ENCODE measurements at places on chromosomes 7 and 10.

DNA sequence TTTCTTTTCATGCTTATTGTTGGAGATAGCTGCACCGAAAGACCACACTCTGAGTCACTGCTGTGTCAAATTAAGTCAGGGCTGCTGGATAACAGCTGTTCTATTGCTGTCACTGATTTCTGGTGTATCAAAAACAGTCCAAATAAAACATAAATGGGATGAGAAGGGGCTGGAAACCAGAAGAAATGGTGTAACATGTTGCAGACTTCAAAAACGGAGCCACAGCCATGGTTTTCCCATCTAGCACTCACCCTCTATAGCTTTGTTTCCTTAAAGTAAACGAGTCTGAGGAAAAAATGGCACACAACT, 103.3 kb upstream of the DIP2C start:
- no peak for DNase-seq

- DNase-seq, result no peak
These were observed 14.3 kb downstream of the GTPBP4 start for GRCh38 chr10:1002425-1003006.

DNA sequence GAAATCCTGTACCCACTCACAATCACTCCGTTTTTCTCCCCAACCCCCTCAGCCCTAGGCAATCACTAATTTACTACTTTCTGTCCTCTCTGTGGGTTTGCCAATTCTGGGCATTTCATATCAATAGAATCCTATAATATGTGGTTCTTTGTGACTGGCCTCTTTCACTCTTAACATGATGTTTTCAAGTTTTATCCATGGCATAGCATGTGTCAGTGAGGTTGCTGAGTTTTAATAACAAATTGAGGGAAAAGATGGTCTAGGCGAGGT, 11.9 kb downstream of the PLAU start:
- DNase-seq, result no peak

GRCh38 chr10:38605153-38605661, 511.1 kb downstream of the ZNF37A start:
- DNase-seq, result no peak

- no peak for DNase-seq
These were observed 24.4 kb downstream of the C7orf57 start for GRCh38 chr7:48059706-48060105.

- no peak for DNase-seq
These were observed 423.6 kb downstream of the PHTF2 start for GRCh38 chr7:78222001-78222751.

GRCh38 chr7:145520284-145520683, 596.3 kb upstream of the CNTNAP2 start:
- DNase-seq, result no peak

GRCh38 chr7:31079126-31079823, 27.2 kb downstream of the ADCYAP1R1 start:
- no peak for DNase-seq

DNA sequence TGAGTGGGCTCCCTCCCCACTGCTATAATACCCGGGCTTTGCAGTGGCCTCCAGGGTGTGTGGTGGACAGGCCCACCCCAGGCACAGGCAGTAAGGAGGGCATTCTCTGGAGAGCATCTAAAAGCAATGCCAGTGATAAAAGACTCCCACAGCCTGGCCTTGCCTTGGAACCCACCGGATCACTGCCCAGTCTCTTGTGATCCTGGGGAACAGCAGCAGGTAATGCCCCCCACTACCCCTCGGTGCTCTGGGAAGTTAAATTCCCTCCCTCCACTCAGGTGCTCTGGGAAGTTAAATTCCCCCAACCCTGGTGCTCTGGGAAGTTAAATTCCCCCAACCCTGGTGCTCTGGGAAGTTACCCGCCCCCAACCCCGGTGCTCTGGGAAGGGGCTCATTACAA, 565.2 kb downstream of the TCERG1L start:
- DNase-seq, result no peak

DNA sequence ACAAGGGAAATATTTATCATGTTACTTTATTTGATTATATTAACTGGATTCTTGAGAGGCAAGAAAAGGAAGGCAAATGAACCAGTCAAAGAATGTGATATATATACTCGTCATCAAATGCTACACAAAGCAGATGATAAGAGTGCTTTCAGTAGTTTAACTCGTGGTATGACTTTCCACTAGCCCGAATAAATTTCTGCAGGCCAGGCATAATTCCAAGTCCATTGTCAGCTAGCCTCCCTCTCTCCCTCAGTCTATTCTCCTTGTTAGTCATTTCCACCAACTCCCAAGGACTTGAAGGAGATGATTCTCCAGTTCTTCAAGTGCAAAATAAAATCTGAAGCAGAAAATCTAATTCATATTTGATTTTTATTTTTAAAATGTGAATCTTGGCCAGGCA, 190.5 kb downstream of the GLI3 start:
- no peak for DNase-seq

DNA sequence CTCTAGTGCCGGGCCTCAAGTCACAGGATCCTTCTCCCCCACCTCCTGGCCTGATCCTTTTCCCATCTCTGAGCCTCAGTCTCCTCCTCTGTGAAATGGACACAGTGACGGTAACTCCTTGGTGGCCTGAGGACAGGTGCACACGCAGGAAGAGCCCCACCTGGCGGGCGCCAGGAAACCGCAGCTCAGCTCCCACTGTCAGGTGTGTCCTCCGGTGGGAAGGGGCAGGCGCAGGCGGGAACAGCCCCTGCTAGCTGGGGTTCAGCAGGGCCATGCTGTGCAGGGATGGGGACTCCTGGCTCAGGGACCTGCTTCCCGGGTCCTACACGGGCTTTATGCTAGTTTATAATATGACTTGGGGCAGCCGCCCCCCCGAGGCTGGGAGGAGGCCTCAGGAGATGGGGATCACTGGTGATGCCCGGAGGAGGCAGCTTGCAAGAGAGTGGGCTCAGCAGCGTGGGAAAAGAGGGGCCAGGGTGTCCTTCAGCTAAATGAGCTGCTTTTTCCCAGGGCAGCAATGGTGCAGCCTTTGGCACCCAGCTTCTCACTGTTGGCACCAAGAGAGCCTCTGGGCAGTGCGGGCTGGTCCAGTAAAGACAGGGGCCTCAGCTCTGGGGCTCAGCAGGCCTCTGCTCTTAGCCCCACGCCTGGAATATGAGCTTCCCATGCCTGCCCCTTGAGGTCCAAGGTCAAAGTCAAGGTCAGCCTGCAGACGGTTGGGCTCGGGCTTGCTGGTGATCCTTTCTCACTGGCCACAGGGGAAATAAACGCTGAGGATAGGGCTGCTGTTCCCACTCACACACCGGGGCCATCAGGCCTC, 68.0 kb upstream of the FAM20C start:
- no peak for DNase-seq

DNA sequence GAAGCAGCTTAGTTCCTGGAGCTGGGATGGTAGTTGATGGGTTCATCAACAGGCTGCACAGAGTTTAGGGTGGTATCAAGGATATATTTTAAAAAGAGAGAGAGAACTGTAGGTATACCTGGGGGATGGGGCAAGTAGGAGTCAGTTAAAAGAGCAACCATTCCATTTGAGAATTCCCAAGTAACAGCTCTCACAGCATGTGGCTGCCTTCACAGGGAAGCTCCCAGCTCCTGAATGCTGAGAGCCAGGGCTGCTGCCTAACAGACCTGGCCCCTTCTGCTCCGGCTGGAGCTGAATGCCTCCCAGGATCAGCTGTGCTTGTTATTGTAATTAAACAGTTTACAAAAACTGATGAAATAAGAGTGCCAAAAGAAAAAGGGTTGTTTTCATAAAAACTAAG, 58.8 kb upstream of the GPR26 start:
- DNase-seq, result no peak

- DNase-seq, result no peak
These were observed 41.2 kb upstream of the ACSL5 start for GRCh38 chr10:112332509-112333228.

DNA sequence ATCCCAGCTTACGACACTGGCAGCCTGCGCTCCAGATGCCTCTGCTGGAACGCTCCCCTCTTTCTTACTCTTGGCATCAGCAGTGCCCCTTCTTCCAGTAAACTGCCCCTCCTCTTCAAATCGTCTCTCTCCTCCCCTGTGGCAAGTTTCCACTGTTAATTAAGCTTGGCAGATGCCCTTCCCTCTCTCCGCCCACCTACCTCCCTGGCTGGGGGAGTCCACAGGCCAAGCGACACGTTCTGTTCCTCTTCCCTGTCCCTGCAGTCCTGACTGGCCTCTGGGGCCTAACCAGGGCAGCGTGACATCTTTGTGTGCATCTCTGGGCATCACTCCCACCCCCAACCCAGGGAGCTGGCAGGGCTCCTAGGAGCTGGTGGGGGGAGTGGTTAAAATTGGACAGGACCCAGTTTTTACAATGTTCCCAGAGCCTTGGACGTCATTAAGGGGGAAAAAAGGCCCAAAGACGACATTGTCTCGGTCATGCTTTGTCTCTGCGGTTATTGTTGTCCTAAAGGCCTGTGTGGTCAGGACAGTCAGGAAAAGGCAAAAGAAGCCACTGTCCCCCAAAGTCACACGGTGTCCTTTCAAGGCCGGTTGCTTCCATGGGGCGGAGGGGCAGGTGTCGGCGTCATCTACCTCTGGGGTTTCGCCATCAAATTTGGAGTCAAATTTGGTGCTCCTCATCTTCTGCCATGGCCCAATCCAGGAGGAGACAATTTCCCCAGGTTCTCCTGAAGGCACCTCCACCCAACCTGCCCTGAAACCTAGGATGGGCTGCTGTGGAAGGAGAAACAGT, 54.2 kb downstream of the DLG5 start:
- no peak for DNase-seq

DNA sequence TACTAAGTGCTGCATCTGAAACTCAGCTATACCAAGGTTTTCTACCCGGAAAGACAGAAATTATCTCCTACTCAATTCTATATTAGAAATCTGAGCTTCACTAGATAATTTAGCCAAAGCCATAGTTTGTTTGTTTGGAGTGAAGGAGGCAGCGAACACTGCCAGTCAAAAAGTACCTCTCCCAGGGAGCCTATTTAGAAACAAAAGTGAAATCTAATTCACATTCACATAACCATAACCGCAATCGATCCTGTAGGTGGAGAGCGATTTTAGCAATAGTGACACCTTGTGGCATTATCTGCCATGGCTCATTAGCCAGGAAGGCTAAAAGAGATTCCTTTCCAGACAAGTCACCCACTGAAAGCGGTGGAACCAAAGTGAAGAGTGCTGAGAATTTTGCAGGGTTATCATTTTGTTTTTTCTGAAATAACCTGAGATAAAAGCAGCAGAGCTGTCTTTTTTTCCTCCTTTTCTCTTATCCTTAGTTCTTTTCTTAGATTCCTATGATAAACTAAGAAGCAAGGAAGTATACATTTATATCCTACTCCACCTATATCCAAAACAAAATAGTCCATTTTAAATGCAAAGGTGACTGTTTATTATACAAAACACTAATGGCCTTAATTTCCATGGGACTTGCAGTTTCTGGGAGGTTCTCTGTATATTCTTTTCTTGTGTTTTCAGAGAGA, 83.7 kb upstream of the BET1 start:
- peak; percentile 18 for DNase-seq

DNA sequence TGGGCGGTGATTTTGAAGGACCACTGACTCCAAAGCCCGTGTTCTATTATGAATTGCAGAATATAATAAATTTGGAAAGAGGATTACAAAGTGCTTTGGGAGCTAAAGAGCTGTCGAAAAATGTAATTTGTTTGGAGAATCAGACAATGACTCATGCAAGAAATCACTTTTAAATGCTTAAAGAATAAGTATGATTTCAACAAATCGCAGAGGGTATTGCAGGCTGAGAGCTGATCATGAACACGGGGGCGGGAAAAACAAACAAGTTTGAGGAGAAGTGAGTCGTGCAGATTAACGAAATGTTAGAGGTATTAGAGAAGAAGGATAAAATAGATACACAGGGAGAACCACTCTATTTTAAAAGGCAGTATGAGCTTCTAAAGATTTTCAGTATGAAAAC, 4.9 kb upstream of the HACD1 start:
- DNase-seq, result no peak

DNA sequence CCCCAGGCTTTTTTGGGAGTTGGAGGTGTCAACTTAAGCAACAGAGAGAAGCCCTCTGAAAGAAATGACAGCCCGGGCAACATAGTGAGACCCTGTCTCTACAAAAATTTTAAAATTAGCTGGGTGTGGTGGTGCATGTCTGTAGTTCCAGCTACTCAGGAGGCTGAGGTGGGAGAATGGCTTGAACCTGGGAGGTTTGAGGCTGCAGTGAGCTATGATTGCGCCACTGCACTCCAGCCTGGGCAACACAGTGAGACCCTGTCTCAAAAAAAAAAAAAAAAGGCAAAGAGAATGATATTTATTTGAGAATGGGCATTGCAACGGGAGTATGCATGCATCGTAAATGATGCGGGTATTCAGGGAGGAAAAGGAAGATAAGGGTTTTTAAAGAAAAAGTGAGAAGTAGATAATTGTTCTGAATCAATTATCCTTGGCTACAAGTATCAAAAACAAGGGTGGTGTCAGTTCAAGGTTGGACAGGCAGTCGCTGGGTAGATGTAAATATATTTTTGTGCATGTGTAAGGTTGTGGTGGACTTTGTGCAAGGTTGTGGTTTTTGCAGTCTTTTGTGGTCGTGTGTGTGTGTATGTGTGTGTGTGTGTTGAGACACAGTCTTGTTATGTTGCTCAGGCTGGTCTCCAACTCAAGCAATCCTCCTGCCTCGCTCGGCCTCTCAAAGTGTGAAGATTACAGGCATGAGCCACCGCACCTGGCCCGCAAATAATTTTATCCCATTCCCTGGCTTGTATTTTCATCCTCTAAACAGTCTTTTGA, 65.6 kb downstream of the COL26A1 start:
- no peak for DNase-seq

- DNase-seq, result no peak
These were observed 26.2 kb downstream of the PRKAR2B start for GRCh38 chr7:107070710-107071109.

DNA sequence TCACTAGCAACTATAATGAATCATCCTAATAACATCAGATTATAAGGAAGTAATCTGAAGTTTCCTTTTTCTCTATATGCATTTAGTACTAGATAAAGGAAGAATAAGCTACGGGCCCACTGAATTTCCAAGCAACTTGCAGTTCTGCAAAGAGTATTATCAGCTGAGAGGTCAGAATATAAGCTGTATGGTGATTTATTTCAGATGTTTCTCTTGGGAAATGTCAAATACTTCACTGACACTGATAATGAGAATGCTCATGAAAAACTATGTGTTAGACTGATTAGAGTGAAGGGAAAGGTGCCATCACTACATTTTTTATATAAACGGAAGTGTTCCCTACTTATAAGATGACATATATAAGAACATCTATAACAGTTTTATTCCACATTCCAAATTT, 251.2 kb upstream of the HGF start:
- DNase-seq, result no peak

- DNase-seq, result no peak
These were observed 9.1 kb upstream of the PROSER2 start for GRCh38 chr10:11813855-11814567.

GRCh38 chr10:58807629-58808022, 295.0 kb downstream of the BICC1 start:
- no peak for DNase-seq

DNA sequence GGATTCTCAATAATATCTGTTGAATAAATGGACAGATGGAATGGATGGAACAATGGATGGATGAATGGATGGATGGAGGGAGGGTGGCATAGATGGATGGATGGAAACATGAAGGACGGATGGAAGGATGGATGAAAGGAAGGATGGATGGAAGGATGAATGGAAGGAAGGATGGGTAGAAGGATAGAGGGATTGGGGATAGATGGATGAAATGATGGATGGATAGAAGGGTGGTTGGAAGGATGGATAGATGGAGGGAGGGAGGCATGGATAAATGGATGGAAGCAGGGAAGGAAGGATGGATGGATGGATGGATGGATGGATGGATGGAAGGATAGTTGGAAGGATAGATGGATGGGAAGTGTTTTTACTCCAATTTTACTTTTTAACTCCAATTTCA, 35.4 kb downstream of the AKR1B15 start:
- no peak for DNase-seq

GRCh38 chr7:145584401-145584800, 532.2 kb upstream of the CNTNAP2 start:
- no peak for DNase-seq
